ENCODE measurements at places on chromosomes 11 and 22.
A peak's percentile ranks its signal among the peaks of the same experiment; 100 is the strongest.

GRCh38 chr11:106763501-106763900, 254.8 kb downstream of the GUCY1A2 start:
- no peak for DNase-seq

DNA sequence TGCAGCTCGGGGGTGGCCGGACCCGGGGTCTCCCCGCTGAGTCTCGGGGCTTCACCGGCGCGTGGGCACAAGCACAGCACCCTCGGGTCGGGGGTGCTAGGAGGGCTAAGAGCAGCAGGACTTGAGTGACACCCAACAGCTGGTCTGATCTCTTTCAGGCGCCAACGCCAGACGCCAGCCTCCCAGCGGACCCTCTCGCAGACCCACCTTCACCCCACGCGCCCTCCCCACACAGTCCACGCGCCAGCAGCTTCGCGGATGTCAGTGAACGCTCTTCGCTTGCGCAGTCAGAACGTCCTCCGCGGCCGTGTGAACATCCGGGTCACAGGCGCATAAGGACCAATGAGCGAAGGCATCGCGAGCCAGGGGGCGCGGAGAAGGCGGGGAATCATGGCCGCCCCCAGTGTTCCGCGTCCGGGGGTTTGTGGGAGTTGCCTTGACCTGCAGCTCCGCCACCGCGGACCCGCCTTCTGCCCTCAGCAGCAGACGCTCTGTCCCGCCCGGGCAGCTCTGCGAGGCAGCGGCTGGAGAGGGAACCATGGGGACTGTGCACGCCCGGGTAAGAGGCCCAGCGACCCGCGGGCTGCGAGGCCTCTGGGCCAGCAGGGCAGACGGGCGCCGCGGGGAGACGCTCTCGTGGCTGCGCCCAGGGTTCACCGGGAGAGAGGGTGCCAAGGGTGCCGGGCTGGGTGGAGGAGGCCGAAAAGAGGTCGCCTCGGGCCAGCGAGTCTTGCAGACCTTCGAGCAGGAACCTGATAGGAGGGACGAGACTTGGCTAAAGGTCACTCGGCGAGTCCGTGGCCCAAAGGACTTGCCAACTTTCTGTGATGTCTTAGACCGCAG, at the start of gene SAMM50:
Gene SAMM50 (plus strand): TSS at position 403 of the 843 bp plus-strand sequence. CDS start 136 bp downstream, at position 539.
- DNase-seq: peak; percentile 87

DNA sequence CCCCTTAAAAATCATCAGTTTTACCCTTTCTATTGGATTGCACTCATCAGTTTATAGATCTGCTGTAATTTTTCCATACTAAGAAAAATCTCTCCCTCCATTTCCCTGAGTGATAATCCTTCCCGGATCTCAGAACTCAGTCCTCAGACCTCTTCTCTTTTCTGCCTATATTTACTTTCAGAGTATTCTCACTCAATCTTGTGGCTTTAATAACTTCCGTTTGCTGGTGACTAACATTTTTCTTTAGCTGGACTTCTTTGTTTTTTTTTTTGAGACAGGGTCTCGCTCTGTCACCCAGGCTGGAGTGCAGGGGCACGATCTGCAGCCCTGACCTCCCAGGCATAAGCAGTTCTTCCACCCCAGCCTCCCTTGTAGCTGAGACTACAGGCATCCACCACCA, 10.4 kb downstream of the ATXN10 start:
- DNase-seq: no peak

DNA sequence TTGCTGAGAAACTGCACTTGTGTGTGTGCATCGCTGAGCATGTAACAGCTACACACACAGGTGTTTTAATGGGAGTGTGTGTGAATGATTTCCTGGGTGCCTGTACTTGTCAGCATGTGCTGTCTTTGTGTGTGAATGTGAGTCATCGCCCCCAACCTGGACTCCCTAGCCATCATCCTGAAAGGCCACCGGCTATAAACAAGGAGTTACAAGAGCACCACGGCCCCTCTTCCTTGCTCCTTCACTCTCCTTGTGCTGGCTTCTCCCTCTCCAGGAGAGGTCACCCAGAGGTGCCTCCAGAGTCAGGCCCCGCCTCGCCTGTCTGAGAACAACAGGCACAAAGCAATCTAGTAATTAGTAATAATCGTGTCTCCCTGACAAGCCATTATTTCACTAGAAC, 419.2 kb downstream of the BUD13 start:
- DNase-seq: no peak

DNA sequence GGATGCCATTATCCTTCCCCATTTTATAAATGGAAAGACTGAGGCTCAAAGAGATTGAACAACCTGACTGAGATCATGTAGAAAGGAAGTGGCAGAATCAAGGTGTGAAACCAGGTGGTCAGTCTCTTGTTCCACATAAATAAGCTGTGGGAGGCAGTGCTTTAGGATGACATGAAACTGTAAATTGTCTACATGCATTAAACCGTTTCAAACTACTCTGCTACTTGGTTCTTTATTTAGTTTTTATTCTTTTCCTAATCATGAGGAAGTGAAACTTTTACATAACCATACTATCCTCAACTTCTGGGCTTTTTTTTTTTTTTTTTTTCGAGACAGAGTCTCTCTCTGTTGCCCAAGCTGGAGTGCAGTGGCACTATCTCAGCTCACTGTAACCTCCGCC, 34.9 kb downstream of the CADM1 start:
- DNase-seq: no peak

DNA sequence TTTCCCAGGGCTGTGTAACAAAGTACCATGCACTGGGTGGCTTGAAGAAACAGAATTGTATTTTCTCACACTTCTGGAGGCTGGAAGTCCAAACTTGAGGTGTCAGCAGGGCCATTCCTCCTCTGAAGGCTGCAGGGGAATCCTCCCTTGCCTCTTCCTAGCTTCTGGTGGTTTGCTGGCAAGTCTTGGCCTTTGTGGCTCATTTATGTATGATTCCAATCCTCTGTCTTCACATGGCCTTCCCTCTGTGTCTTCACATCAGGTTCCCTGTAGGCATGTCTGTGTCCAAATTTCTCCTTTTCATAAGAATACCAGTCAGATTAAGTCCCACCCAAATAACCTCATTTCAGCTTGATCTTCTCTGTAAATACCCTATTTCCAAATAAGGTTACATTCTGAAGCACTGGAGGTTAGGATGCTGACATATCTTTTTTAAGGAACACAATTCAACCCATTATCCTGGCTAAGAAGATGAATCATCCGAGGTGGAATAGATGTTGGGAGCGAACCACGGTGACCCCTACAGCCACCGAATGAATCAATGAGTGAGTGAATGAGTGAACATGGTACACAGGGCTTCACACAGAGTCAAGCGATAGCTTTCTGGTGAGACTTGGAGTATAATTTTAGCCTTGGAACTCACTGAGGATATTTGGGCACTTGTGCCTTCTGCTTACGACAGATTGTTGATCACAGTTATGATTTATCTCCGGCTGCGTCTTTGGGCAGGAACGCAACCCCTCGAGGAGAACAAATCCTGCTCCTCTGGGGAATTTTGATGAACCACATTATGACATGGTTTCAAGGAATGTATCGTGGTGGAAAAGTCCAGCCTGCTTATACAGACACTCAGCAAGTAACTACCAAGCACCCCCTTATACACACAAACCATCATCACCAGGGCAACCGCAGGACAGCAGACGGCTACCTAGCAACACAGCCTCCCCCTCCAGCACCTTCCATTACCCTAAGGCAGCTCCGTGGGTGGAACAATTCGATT, 34.3 kb upstream of the MICAL2 start:
- peak; percentile 97 for DNase-seq

- no peak for DNase-seq
These were observed 4.7 kb downstream of the RTCB start for GRCh38 chr22:32407312-32407711.

GRCh38 chr22:48404801-48405447, 1422.7 kb downstream of the BRD1 start:
- DNase-seq: no peak

GRCh38 chr22:28008056-28008455, 89.0 kb upstream of the PITPNB start:
- DNase-seq: no peak

- DNase-seq: no peak
These were observed 1385.0 kb downstream of the TBC1D22A start for GRCh38 chr22:48147404-48147803.

DNA sequence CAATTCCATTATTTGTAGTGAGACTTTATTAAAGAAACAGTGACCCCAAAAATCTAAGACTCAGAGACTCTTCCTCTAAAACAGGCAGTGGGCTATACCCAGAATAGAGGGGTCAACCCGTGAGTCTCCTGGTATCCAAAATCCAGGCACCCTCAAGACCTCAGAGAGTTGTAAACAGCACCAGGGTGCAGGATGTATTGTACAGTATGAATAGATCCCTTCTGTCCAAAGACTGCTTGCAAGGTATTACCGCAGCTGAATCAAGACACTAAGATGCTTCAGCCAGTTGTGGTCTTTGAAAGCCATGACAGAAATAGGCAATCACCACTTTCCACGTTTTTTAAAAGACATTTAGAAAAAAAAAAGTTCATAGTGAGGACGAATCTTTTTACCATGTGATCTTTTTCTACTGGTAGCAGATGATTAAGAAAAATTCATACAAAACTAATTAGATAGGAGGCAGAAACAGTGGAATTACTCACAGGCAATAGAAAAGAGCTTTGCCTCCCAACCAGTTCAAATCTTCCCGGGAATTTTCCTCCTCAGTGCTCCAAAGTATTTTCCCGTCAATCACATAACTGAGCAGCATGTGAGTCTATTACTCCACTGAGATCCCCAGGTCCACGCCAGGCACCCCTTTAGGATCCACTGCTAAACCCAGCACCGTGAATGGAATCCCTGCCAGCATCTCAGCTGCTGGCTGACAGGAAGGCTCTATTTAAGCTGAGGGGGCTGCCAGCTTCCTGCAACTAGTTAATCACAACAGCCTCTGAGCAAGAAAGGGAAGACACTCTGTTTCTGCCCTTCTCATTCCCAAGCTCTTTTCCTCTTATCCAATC, 113.1 kb downstream of the ETS1 start:
- DNase-seq: no peak

DNA sequence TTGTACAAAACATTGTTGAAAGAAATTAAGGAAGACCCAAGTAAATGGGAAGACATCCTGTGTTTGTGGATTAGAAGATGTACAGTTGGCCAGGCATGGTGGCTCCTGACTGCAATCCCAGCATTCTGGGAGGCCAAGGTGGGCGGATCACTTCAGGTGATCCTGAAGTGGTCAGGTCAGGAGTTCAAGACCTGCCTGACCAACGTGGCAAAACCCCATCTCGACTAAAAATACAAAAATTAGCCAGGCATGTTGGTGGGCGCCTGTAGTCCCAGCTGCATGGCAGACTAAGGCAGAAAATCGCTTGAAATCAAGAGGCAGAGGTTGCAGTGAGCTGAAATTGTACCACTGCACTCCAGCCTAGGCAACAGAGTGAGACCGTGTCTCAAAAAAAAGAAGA, 62.0 kb upstream of the SEPTIN5 start:
- DNase-seq: no peak

DNA sequence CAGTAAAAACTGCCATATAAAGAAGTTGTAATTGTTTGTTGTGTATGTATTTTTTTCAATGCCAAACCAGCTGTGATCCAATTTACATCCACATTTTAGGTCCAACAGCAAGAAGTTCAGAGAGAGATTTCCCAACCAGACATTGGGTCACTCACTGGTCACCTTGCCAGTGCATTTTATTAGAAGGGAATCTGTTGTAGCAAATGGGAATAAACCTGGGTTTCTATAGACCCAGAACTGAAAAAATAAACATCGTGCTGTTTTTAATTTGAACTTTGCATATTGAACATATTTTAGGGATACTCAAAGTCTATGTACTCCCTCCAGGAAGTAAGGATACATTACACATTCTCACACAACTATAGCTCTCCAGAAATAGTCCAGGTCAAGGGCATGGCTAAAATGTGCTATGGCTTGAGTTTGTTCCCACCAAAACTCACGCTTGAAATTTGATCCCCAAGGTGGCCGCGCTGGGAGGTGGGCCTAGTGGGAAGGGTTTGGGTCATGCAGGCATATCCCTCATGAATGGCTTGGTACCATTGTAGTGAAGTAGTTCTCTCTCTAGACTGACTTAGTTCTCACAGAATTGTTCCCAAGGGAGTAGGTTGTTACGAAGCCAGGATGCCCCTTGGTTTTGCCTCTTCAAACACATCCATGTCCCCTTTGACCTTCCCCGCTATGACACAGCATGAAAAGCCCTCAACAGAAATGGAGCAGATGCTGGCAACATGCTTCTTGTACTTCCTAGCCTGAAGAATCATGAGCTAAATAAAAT, 90.9 kb downstream of the RRAS2 start:
- DNase-seq: no peak

DNA sequence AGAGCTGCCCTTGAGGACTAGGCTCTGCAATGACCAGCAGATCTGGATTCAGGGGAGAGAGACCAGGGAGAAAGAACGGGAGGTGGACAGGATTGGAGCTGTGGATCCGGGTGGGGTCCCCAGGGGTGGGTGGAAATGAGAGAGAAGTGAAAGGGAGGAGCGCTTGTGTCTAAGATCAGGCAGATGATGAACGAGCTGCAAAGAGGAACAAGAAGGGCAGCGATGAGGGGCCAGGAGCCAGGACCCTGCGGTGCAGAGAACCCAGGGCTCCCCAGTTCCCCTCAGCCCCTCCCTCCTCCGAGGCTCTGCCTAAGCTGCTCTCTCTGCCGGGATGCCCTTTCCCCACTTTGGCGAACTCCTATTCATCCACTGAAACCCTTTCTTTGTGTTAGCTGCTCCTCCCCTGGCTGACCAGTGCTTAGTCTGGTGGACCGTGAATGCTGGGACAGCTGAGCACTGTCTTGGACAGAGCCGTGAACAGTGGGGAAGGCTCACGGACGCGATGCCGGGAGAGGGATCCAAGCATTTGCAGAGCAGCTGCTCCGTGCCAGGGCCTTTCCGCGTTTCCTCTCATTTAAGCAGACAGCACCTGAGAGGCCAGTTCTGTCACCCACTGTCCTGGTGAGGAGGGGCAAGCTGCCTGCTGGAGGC, 35.9 kb downstream of the SHISAL1 start:
- no peak for DNase-seq

DNA sequence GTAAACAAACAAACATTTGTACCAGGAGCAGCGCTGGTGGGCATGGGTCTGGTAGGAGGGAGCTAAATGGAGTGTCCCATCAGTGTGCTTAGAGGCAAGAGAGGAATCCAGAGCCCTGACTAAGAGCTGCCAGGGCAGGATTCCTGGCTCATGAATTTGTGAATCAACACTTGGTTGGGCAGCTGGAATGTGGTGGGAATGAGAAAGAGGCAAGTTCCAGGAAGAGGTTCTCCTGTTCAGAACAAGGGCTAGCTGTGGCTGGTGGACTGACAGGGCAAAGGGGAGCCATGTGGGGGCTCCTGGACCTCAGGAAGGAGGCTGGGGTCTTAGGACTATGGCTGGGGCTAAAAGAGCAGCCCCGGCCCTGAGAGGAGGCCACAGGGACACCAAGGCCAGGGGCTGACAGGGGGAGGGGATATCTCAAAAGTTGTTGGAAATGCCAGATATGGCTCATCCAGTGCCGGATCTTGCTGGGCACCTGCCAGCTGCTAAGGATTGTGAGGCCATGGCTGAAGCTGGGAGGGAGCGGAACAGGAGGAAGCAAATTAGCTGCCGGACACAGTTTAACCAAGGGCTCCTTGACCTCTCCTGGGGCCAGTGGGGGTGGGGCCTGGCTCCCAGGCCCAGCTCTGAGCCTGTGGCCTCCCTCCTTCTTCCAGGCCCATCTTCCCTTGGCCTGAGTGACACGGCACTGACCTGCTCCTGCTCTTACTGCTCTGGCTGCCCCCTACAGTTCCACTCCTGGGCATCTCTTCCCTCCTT, 14.6 kb upstream of the P2RY6 start:
- peak; percentile 88 for DNase-seq

GRCh38 chr11:71164186-71164585, 88.2 kb downstream of the SHANK2 start:
- no peak for DNase-seq

GRCh38 chr11:16361108-16361865, 4.9 kb upstream of the SOX6 start:
- no peak for DNase-seq
